Pericardium fibroblast (primary cell): ENCODE measurements at places on chromosomes 7 and 10. TPM values are rescaled to one million over a fixed set of nuclear protein-coding genes. Genes with fewer than 3 reads are reported as not detected.

The LOXL4 gene
- 6.8 and 12.5 TPM in 2 replicates for total RNA-seq

The CRYGN gene
- under 0.01 TPM in 1 of 2 replicates, not detected in the other for total RNA-seq

The VWA2 gene
- total RNA-seq: not detected in 2 replicates

The SLC39A12 gene
- not detected in 2 replicates for total RNA-seq

The CYP3A7 gene
- total RNA-seq: 1.0 TPM in 1 of 2 replicates, not detected in the other

The CXCL12 gene
- 43.1 and 53.3 TPM in 2 replicates for total RNA-seq

The MPLKIP gene
- 88.9 and 95.5 TPM in 2 replicates for total RNA-seq

The NODAL gene
- total RNA-seq: not detected in 2 replicates

The TRIM73 gene
- total RNA-seq: under 0.01 and 0.70 TPM in 2 replicates

The TAS2R3 gene
- 0.17 TPM in 1 of 2 replicates, not detected in the other for total RNA-seq

The FANK1 gene
- 3.6 and 4.3 TPM in 2 replicates for total RNA-seq

The LEP gene
- 1.7 TPM in 1 of 2 replicates, not detected in the other for total RNA-seq

The TSC22D4 gene
- total RNA-seq: 48.1 and 49.1 TPM in 2 replicates

The CARD11 gene
- 0.26 and 0.70 TPM in 2 replicates for total RNA-seq

The NANOS1 gene
- 5.2 and 6.0 TPM in 2 replicates for total RNA-seq

The UNCX gene
- total RNA-seq: not detected in 2 replicates

The KDM7A gene
- total RNA-seq: 3.3 and 3.7 TPM in 2 replicates

The FAM25C gene
- not detected in 2 replicates for total RNA-seq

The AKR1D1 gene
- total RNA-seq: not detected in 2 replicates

The LIPF gene
- not detected in 2 replicates for total RNA-seq

The NPVF gene
- not detected in 2 replicates for total RNA-seq

The AFAP1L2 gene
- total RNA-seq: 0.51 and 7.5 TPM in 2 replicates

The HTR7 gene
- 0.35 and 5.5 TPM in 2 replicates for total RNA-seq

The SNX10 gene
- total RNA-seq: not detected in 2 replicates

The ZC3HAV1 gene
- 22.1 and 32.4 TPM in 2 replicates for total RNA-seq

The COL1A2 gene
- 7,471 and 8,614 TPM in 2 replicates for total RNA-seq

The GSDME gene
- total RNA-seq: 6.6 and 47.0 TPM in 2 replicates

The CLDN3 gene
- total RNA-seq: not detected in 2 replicates

The FAM221A gene
- total RNA-seq: 0.82 and 1.4 TPM in 2 replicates

The NYAP1 gene
- 2.6 and 3.4 TPM in 2 replicates for total RNA-seq

The TMEM270 gene
- not detected in 2 replicates for total RNA-seq

The PAX4 gene
- not detected in 2 replicates for total RNA-seq

The MMP21 gene
- not detected in 2 replicates for total RNA-seq

The CHAT gene
- total RNA-seq: not detected in 2 replicates

The HMX3 gene
- total RNA-seq: not detected in 2 replicates

The RARRES2 gene
- 90.6 and 142 TPM in 2 replicates for total RNA-seq

The PILRA gene
- 2.2 and 5.6 TPM in 2 replicates for total RNA-seq

The PLEKHS1 gene
- total RNA-seq: not detected in 2 replicates
